ENCODE measurements at places on chromosomes 5 and 9.

GRCh38 chr5:34977934-34978613 lies 48.7 kb downstream of the DNAJC21 start:
- no peak for DNase-seq

- no peak for DNase-seq
Observed at GRCh38 chr5:77936365-77936693, 160.2 kb upstream of the TBCA start.

GRCh38 chr5:96236831-96237230 lies 196.2 kb downstream of the PCSK1 start:
- no peak for DNase-seq

DNA sequence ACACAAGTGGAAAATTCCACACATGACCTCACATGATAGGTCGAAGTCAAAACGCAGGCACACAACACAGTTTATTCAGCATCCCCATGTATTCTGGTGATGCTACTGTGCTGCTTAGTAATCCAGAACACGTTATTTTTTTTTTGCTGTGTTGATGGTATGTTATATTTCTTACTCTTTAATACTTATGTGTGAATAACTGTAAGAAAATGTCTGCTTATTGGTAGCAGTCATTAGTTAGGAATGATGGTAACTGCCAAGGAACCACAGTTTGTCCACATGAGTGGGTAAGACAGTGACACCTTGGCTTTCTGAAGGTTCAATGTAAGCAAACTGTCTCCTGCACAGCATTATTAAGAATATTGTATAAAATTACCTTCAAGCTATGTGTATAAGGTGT lies 107.7 kb upstream of the DAPK1 start:
- no peak for DNase-seq

GRCh38 chr5:71839096-71839884 lies 120.2 kb downstream of the CARTPT start:
- no peak for DNase-seq

- no peak for DNase-seq
Observed at GRCh38 chr5:175576096-175576495, 81.8 kb upstream of the HRH2 start.

DNA sequence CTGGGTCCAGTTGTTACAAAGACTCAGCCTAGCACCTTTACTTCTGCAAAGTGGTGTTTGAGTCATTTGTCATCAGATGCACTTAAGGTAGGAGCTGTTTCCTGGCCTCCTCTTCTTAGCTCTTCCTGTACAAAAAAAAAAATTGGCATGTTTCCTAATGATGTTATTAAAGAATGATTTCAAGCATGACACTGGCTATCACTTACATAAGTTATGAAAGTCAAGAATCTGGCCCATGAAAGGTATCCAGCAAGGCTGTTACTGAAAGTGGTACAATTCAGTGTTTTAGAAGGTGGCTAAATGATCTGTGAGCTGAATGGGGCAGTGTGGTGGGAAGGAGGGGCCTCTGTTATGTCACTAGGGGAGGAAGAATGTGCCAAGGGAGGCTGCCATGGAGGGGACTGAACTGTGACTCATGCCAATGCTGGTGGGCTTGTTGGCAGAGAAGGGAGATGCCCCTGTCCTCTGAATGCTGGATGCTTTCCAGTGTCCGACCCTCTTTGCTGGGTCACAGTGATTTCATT lies 175.1 kb upstream of the MAP1B start:
- no peak for DNase-seq

DNA sequence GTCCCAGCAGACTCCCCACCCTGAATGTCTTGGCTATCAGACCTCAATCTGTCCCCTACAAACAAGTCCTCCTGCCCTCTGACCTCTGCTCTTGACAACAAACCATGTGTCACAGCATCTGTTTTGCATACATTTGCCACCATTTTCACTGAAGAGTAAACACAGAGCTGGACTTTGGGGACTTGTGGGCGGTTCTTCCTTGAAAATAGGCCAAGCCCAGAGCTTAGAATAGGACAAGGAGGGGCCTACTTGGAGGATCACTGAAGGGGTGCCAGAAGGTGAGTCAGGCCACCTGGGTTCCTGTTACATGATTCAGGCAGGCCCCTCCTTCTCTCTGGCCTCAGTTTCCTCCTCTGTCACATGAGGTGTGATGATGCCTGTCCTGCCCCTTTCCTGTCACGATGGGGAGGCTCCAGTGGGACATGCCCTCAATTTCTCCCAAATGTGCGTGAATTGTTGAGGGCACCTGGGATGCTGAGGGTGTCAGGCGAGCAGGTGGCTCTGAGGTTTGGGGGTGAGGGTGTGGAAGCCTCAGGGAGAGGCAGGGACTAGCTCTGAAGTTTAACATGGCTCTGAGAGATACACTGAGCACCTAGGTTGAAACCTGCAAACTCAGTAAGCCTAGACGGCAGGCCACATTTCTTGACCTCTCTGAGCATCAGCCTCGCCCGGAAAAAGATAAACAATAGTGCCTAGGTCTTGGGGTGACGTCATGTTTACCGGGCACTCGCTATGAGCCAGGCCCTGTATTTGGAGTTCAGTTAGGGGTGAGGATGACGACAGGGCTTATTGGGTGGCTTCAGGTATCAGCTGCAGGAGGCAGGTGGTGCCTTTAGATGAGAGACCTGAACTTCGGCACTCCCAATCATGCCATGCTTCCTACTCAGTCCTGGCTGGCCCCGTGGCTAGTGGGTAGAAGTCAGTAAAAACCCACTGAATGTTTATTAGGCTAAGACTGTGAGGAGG lies 107.6 kb upstream of the PITX1 start:
- DNase-seq, result no peak

- no peak for DNase-seq
Observed at GRCh38 chr9:13911473-13911872, 402.5 kb downstream of the NFIB start.

GRCh38 chr5:37840053-37841034 lies 503 bp upstream of the GDNF start:
- no peak for DNase-seq

DNA sequence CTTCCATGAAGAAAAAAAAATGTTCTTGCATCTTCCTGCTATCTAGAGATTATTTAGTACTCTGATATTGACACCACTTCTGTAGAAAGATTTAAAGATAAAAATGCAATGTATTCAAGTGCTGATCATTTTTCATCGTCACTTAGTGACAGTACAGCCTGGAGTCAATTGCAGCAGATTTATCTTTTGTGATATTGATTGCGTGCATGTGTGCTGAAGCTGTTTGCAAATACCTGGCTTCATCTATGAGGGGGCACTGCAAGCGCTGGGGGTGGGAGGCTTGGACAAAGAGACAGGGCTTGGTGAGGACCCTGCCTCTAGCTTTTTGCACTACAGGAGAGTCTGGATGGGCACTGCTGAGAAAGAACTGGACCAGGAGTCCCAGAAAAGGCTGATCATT lies 38.0 kb upstream of the MED27 start:
- no peak for DNase-seq

DNA sequence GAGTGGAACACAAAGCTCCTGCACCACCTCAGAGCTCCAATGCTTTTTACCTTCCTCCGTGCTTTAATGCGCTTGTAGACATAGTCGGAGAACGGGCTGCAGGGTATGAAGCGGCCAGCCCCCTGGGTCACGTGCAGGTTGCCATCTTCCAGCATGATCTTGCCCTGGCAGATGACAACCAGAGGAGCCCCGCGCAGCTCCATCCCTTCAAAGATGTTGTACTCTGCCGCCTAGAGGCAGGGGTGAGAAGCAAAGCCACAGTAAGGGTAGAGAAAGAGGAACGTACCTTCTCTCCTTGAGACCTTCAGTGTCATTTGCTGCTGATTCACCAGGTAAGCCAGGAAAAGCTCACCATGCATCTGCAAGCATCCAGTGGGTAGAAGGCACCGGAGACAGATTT lies 112.3 kb downstream of the DPYSL3 start:
- DNase-seq, result no peak

- DNase-seq, result no peak
Observed at GRCh38 chr5:14663734-14664269, 716 bp upstream of the OTULIN start.
